ENCODE measurements at places on chromosomes 6 and 20.

- DNase-seq: no peak
These were observed 1274.9 kb upstream of the GJE1 start for GRCh38 chr6:140857739-140858380.

DNA sequence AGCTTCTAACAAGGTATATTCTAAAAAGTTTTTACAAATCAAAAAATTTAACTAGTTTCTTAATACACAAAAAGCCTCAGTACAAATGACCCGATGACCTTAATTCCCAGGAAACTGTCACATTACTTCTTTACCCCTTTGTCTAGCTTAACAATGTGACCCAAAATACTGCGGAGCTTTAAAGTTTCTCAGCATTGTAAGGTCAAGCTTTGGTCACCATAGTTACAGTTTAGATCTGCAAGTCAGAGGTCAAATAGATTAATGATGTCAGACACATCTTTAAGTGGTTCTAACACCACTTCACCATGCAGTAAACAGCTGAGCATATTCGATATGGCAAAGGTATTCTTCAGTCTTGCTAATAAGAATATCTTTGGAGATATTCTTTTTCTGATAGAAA lies 36.8 kb upstream of the FLRT3 start:
- DNase-seq: no peak

GRCh38 chr6:21733311-21733710 lies 139.8 kb downstream of the SOX4 start:
- no peak for DNase-seq

- DNase-seq: no peak
These were observed 108.5 kb downstream of the SYCP2 start for GRCh38 chr20:59824711-59825562.

- DNase-seq: no peak
These were observed 1189.4 kb upstream of the EYS start for GRCh38 chr6:66896415-66896814.

GRCh38 chr6:18242062-18242851 lies 22.1 kb downstream of the DEK start:
- no peak for DNase-seq

- no peak for DNase-seq
These were observed 157.2 kb downstream of the PTPRT start for GRCh38 chr20:43032459-43032858.
